Activated T-helper 17 cell treated with anti-CD3 and anti-CD28 coated beads, Interleukin-2, amount 50 U/mL, for 72 hours (primary cell): ENCODE measurements at places on chromosomes 6 and 20.
A peak's percentile ranks its signal among the peaks of the same experiment; 100 is the strongest.

DNA sequence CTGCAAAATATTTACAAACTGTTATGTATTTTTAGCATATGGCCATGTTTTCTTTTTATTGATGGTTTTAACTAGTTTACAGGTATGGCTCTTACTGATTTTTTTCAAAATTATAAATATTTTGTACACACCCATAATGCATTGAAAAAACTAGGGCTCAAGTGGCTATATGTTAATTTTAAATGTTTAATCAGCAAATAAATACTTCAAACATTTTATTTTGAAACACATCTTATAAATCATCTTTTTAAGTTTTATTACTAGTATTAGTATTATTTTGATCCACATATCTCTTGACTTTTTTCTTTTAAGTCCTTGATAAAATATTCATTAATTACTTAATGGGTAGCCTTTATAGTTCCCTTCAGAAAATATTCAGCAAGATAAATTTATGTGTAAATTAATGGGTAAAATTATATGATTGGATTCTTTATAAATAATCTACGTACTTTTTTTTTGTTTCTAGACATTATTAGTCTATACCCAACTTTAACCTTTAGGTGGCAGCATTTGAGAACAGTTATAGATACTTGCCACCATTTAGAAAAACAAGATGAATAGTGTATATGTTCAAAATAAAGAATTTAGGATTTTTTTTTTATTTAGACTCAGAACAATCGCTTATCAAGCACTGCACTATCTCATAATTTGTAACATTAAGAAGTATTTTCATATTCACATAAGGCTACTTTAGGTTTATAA is 241.9 kb downstream of the ADGRB3 start:
- ATAC-seq = no peak

GRCh38 chr6:107690643-107691061 is 133.5 kb downstream of the SCML4 start:
- no peak for ATAC-seq

DNA sequence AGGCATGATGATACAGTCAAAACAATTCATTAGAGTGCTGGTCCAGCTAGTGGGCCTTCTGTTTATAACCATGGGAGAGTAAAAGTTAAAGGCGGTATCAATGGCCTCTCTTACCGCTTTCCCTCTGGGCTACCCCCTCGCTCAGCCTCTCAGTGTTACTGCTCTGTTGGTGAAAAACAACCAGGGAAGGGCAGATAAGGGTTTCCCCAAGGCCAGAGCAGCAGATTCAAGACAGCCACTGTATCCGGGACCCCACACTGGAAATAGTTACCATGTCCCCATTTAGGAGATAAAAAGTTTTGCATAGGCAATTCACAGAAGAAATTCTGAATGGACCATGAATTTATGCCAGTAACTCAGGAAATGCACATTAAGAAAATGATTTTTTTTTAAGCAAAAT is 13.4 kb downstream of the SCGN start:
- ATAC-seq = no peak

DNA sequence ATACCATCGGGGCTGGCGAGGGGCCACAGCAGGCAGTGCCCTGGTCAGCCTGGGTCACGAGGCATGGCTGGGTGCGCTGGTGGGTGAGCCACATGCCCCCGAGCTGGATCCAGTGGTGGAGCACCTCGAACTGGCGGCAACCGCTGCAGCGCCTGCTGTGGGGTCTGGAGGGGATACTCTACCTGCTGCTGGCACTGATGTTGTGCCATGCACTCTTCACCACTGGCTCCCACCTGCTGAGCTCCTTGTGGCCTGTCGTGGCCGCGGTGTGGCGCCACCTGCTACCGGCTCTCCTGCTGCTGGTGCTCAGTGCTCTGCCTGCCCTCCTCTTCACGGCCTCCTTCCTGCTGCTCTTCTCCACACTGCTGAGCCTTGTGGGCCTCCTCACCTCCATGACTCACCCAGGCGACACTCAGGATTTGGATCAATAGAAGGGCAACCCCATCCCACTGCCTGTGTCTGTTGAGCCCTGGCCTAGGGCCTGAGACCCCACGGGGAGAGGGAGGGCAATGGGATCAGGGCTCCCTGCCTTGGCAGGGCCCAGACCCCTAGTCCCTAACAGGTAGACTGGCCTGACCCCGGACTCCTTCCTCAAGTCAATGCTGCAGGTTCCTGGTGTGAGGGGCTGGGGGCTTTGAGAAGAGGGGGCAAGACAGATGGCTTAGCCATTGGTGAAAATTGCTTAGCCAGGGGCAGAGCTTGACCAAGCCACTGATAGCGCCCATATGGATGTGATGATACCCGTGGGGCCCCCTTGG is 598 bp downstream of the TMEM239 start:
- ATAC-seq = no peak

DNA sequence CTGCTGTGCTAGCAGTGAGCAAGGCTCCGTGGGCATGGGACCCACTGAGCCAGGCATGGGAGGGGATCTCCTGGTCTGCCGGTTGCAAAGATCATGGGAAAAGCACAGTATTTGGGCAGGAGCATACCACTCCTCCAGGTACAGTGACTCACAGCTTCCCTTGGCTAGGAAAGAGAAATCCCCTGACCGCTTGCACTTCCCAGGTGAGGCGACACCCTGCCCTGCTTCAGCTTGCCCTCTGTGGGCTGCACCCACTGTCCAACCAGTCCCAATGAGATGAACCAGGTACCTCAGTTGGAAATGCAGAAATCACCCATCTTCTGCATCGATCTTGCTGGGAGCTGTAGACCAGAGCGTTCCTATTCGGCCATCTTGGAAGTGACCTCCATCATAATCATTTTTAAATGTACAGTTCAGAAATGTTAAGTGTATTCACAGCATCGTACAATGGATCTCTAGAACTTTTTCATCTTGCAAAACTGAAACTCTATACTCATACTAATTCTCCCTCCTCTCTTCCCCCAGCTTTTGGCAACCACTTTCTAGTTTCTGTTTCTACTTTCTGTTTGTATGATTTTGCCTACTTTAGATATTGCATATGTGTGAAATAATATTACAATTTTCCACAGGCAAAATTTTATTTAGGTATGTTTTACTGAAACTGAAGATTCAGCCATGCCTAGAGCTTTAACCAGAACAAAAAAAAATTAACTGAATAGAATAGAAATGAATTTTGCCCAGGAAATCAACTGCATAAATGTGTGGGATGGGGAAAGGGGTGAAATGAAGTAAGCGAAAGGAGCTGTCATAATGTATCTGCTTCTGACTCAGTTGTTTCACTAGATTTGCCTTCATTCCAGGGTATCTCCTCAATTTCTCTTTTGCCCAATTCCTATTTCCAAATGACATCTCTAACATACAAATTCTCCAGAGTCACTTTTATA is 100.0 kb downstream of the RWDD2A start:
- ATAC-seq = peak; percentile 89

DNA sequence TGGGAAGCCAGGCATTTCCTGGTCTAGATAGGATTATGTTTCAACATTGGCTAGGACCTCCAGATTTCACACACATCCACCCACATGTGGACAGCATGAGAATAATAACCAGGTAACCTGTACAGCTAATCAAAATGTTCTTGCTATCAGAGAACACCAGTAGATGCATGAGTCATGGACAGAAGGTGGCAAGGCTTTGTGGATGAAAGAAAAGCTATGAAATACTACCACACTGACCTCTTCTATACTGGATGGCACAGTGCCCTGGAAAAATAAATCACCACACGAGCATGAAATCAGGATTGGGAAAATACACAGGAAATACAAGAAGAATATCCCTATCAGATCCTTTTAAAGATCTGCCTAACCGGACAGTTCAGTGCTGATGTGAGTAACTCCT is 113.0 kb downstream of the GMDS start:
- ATAC-seq = no peak

DNA sequence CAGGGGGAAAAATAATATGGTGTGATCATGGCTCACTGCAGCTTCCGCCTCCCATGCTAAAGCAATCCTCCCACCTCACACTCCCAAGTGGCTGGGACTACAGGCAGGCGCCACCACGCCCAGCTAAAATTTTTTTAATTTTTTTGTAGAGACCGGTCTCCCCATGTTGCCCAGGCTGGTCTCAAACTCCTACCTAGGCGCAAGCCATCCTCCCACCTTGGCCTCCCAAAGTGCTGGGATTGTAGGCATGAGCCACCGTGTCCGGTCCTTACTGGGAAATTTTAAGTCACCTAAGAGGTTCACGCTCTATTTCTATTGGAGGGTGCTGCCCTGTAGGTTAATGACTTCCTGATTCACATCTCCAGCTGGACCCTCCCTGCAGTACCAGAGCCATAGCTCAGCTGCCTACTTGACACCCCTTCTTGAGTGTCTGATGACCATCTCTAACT is 626 bp upstream of the CDK5RAP1 start:
- peak; percentile 51 for ATAC-seq

DNA sequence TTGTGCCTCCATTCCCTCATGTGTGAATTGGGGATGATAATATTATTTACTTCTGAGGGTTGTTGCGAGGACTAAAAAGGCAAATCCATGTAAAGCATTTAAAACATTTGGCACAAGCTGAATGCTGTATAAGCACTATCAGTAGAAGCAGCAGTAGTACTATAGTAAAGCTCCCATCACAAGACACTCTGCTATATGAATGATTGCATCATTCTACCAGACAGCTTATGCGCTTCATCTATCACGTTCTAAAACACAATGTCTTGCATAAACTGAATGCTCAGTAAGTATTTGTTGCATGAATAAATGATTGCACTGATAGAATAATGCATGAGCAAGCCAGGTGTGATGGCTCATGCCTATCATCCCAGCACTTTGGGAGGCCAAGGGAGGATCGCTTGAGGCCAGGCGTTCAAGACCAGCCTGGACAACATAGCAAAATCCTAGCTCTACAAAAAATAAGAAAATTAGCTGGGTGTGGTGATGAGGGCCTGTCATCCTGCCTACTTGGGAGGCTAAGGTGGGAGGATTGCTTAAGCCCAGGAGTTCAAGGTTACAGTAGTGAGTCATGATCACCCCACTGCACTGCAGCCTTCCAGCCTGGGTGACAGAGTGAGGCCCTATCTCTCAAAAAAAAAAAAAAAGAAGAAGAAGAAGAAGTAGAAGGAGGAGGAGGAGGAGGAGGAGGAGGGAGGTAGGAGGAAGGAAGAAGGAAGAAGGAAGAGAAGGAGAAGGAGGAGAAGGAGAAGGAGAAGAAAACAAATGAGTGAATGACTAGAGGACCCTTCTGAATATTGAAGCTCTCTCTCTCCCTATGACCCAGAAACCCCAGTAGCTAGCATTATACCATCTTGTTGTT is 50.0 kb upstream of the FOXO3 start:
- no peak for ATAC-seq
